ENCODE measurements at places on chromosomes 6 and 20. TPM values are rescaled to one million over a fixed set of nuclear protein-coding genes. Genes with fewer than 3 reads are reported as not detected.

Gene LY6G6F
- total RNA-seq = not detected

Gene C6orf163
- 2.1 TPM for total RNA-seq

Gene ZNF391
- total RNA-seq = 2.5 TPM

Gene SLC22A1
- total RNA-seq = 2.7 TPM

Gene VNN1
- total RNA-seq = 1.4 TPM

DNA sequence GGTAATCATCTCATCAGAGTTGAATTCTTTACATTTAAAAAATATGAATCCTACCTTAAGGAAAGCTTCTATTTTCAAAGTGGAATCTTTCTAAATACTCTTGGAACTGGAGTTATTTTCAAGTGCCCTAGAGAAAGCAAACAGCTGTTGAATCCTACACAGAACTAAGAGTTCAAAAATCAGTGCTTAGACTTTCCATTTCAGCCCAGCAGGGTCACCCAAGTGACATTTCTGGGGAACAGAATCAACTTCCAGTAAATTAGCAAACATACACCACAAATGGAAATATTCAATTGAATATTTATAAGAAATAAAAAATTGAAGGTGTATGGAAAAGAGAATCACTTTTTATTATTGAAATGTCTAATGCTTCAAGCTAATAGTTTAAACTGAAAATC lies 427.7 kb upstream of the NOX3 start:
- DNase-seq = no peak

GRCh38 chr6:33144373-33144772 lies 47.9 kb downstream of the COL11A2 start:
- DNase-seq = no peak

GRCh38 chr6:37551867-37552266 lies 52.2 kb upstream of the CCDC167 start:
- no peak for DNase-seq

DNA sequence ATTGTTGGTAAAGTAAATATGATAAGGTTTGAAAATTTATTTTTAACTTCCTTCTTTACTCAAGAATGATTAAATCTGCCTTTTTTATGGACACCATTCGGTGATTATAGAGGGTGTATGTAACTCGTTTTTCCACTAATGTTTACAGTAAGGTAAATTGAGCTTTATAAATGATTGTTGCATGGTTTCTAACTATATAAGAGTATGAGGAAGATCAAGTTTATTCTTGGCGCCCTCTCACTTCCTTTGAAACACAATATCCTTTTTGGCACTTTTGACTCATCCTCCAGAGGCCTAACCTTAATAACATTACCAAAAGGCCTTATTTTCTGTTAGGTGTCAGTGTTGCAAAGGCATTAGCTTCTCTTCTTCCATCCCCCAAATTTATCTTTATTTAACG lies 41.8 kb upstream of the MTRF1L start:
- no peak for DNase-seq

GRCh38 chr20:10659651-10660601 lies 13.9 kb downstream of the JAG1 start:
- DNase-seq = peak; percentile 73

DNA sequence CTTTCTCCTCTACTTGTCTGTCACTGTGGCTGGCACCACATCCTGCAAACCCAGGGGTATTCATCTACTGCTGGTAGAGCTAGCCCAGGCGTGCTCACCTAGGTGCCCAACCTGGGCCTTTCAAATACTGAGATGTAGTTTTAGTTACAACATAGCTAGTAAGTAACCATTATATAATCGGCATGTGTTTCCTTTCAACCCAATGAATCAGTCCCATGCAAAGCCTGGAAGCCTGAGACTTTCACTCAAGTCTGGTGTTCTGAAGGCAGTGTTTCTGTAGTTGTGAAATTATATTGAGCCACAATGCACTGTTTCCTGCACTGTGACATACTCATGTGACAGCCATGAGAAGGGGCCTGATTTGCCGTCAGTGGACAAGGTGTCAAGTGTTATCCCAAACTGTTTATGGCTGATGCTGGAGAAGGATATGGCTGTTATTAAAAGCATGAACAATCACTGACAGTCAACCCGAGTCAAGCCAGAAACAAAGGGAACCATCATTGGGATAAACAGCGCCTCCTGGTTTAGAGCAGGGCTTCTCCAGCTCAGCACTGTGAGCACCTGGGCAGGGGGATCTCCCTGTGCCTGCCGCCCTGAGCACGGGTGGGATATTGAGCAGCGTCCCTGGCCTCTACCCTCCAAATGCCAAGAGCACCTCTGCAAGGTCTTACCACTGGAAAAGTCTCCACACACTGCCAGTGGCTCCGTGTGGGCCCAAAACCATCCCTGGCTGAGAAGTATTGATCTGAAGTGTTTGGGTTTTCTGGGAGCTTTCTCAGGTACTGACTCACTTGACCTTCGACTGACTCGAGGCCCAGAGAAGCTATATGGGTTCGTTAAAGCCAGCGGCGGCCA lies 1.6 kb downstream of the PSMA7 start:
- DNase-seq = peak; percentile 69

GRCh38 chr20:2283706-2284423 lies 11.9 kb upstream of the TGM3 start:
- DNase-seq = peak; percentile 25

DNA sequence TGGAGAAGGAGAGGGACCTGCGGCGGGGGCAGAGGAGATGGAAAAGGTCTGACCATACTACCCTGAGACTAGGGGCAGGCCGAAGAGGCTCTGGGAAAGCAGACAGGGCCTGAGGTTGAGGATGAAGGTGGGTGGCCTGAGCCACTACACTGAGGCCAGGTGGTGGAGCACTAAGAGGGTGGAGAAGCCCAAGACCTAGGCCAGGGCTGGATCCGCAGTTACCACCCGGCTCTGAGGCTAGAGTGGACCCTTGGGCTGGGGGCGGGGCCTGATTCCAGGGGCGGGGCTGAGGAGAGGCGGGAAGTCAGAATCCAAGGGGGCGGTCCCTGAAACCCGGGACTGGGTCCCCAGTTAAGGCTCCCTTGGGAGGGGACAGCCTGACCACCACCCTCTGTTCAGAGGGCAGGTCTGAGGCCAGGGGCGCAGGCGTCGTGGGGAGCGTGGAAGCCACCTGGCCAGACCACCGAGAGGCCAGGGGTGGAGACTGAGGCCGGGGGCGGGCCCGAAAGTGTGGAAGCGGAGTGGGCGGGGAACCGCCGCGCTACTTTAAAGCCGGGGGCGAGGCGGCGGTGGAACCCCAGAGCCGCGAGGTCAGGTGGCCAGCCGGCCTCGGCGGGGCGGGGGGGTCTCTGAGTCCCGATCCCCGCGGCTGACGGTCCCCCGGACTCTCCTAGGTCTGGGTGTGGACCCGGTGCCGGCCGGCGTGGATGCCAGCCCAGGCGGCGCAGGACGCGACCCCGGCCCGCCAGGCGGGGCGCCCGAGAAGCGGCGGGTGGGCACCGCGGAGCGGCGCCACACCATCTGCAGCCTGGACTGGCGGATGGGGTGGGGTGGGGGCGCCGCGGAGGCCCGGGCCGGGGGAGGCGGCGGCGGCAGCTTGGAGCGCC lies 8.3 kb downstream of the CCM2L start:
- DNase-seq = peak; percentile 32

DNA sequence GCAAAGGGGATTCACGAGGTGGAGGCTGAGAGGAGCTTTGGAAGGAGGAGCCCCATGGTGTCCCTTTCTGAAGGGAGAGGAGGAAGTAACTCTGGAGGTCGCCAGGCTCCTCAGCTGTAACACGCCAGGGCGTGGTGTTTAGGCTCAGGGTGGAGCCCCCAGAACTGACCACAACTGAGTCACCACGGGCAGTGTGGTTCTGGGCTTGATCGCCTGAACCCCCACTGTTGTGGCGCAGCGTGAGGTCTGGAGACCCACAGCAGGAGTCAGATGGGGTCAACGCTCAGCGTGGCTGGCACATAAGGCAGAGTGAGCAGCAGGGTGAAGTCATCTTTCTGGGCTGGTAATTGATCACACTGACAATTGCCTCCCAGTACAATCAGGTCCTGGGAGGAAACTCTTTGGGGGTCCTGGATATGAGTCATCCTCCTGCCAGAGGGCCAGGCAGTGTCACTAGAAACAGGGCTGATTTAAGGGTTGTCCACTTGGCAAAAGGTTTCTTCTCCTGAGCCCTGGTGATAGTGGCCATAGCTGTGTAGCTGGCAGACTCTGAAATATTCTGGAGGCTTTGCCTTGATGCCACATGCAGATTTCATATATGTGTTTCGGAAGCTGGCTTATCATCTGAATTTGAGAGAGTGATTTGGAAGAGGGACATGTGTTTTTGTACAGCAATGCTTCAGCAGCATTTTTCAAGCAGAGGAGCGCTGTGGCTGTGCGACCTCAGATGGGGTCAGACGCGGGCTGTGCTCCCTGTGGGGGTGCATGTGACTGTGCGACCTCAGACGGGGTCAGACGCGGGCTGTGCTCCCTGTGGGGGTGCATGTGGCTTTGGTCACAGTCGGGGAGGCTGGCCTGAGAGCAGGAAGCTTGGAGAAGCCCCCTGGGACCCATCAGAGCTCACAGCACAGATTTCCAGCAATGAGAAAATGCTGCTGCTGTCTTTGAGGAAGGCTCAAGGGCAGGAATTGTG lies 50.0 kb downstream of the SYNJ2 start:
- DNase-seq = peak; percentile 76

DNA sequence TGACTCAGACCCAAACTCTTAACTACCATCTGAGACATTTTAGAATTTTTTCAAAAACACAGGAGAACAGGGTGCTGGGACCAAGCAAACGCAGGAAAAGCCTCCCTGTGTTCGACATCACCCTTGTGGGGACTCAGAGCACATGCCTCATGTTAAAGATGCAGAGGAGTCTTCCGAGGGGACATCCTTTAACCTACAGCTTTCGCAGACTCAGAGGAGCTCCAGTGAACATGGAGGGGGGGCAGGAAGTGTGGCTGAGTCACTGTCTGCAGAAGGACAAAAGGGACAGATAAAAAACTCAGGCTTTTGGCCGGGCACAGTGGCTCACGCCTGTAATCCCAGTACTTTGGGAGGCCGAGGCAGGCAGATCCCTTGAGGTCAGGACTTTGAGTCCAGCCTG lies 15.1 kb downstream of the BMP7 start:
- no peak for DNase-seq

Data from left lung (tissue), 14 donors.